ENCODE measurements at places on chromosomes 6 and 20.

GRCh38 chr6:73978330-73978729 lies 282.3 kb downstream of the CD109 start:
- no peak for DNase-seq

DNA sequence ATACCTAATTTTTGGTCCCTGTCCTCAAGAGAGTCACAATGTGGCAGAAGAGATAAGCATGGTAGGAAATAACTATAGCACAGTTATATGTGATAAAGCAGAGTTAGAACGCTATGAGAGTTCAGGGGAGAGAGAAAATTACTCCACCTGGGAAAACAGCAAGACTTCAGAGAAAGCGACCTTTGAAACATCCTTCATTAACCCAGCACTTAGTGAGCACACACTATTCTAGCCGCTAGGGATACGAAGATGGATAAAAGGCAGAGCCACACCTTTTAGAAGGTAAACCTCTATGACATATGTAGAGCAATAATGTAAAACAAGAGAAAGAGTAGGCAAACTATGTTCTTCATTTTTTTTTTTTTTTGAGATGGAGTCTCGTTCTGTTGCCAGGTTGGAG lies 264.3 kb downstream of the PTPRK start:
- DNase-seq = no peak

DNA sequence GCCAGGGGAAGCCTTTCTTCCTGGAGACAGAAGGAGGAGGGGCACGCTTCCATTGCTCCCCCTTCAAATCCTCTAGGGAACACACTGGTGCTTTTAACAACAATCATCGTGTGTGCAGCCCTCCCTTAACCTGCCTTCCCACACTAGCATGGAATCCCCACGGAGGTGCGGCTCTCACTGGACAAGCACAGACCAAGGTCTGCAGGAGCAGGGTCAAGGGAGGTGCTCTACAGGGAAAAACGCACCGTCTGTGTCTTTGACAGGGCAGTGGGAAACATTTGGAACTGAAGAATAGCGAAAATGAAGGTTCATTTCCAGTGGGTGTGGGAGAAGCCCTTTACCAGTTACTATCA lies 527.1 kb downstream of the QKI start:
- no peak for DNase-seq

DNA sequence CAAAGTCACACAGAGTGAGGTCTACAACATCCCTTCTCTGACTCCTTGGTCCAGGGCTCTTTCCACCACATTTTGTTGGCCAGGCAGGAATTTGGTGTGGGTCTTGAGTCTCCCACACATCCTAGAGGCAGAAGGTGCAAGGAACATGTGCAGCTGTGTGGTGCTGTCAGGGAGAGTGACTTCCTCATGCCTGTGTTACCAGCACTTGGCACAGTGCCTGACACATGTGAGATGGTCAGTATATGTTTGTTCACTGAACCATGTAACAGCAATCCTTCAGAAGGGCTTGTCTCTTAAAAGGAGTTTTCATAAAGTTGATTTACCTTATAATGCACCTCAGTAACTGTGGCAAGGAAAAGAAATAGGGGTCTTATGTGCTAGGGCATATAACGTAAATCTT lies 168.5 kb downstream of the CDC5L start:
- DNase-seq = no peak

GRCh38 chr6:66435321-66435720 lies 728.3 kb upstream of the EYS start:
- DNase-seq = no peak

GRCh38 chr20:46995561-46996142 lies 101.0 kb downstream of the EYA2 start:
- no peak for DNase-seq

GRCh38 chr6:112274774-112275173 lies 20.4 kb upstream of the LAMA4 start:
- DNase-seq = no peak

GRCh38 chr20:25077610-25078169 lies 4.3 kb downstream of the VSX1 start:
- no peak for DNase-seq

Data from stromal cell of bone marrow (primary cell).